ENCODE measurements at places on chromosomes 3 and 15.
A peak's percentile ranks its signal among the peaks of the same experiment; 100 is the strongest.

- DNase-seq = no peak
These were observed 26.0 kb upstream of the TRIM71 start for GRCh38 chr3:32791833-32792232.

GRCh38 chr3:127440384-127440783 lies 150.1 kb downstream of the TPRA1 start:
- no peak for DNase-seq

GRCh38 chr3:69189487-69189886 lies 67.1 kb upstream of the LMOD3 start:
- no peak for DNase-seq

DNA sequence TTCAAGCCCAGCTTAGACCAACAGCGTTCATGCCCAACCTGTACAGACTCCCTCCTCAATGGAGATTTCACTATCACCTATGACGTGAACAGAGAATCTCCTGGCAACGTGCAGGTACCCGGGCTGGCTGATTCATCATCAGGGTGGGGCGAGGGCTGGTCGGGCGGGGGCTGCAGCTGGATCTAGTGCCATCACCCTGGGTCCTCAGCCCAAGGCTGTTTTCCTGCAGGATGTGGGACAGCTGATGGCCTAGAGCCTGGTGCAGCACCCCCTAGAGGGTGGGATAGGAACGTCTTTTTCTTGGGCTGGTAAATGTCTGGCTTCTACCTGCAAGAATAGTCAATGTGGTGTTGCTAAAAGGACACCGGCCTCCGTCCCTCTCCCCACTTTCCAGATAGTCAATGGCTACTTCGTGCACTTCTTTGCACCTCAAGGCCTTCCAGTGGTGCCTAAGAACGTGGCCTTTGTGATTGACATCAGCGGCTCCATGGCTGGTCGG lies 4.4 kb downstream of the ITIH3 start:
- peak; percentile 31 for DNase-seq

- peak; percentile 13 for DNase-seq
These were observed 61.7 kb downstream of the TFDP2 start for GRCh38 chr3:142087676-142088075.

GRCh38 chr15:61047783-61048182 lies 181.3 kb downstream of the RORA start:
- DNase-seq = no peak

- peak; percentile 22 for DNase-seq
These were observed 490.3 kb downstream of the MECOM start for GRCh38 chr3:169173231-169173630.

DNA sequence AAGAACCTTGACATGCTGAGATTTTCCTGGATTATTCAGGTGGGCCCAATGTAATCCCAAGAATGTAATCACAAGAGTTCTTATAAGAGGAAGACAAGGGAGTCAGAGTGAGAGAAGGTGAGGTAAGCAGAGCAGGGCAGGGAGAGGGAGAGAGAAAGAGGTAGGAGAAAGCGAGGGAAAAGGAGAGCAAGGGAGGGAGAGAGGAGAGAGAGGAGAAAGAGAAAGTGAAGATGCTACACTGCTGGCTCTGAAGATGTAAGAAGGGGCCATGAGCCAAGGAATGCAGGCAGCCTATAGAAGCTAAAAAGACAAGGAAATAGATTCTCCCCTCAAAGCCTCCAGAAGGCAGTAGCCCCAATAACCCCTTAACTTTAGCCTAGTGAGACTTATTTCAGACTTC lies 28.7 kb upstream of the FAM98B start:
- DNase-seq = no peak

GRCh38 chr3:3302964-3303363 lies 123.5 kb upstream of the CRBN start:
- no peak for DNase-seq

- no peak for DNase-seq
These were observed 344.6 kb downstream of the GRM7 start for GRCh38 chr3:7205535-7205934.

DNA sequence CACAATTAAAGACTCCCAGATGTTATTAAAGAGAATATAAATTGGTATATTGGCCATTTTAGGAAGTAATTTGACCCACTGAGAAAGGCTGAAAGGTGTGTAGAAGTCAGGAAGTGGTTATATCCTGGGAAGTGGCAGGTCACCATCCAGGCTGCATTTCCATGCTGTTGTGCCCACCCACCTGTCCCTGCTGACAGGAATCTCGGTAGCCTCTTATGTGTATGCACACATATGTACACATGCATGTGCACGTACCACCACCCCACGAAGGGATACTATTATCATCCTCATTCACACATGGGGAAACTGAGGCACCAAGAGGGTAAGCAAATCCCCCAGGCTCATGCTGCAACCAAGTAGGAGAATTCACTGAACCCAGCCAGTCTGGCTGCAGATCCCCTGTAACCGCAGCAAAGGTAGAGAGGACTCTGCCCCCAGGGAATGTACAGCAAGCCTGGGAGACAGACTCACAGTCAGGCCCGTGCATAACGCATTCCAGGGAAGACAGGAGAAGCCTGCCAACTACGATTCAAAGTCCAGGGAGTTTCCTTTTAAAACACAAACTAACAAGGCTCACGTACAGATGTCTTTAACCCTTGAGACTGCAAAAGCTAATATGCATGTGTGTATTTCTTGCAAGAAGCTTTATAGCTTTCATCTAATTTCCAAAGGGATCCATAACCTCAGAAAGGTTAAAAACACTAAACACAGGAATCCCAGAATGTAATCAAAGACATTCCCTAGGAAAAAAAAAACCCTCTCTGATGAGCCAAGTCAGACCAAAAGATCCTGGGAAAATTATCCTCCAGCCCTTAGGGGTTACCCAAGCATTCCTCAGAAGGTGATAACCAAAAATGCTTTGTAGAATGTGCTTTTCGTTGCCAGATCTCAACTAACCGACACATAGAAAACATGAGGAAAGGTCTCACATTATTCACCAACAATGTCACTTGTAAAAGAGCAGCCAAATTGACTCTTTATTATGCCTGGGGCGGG lies 129.6 kb downstream of the ADAMTS17 start:
- DNase-seq = no peak

GRCh38 chr15:59354417-59355031 lies 18.1 kb downstream of the MYO1E start:
- DNase-seq = no peak

DNA sequence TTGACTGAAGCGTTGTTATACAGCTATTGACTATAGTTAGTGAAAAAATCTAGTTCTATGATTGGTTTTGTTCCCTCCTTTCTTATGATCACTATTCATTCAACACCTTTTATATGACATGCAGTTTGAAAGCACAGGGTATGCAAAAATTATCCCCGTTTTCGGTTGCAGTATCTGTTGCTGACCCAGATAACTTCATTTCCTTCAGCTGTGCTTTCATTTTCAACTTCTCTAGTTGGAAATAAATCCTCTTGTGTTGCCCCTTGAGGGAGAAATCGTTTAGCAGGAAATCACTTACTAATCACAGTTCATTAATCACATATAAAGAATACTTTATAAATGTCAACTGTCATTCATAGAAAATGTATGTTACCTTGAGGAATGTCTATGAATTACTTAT lies 55.1 kb downstream of the MBNL1 start:
- DNase-seq = no peak

- no peak for DNase-seq
These were observed 64.1 kb downstream of the VPS13C start for GRCh38 chr15:61996056-61996635.

- DNase-seq = no peak
These were observed 3.2 kb downstream of the EFCAB12 start for GRCh38 chr3:129425213-129425612.

DNA sequence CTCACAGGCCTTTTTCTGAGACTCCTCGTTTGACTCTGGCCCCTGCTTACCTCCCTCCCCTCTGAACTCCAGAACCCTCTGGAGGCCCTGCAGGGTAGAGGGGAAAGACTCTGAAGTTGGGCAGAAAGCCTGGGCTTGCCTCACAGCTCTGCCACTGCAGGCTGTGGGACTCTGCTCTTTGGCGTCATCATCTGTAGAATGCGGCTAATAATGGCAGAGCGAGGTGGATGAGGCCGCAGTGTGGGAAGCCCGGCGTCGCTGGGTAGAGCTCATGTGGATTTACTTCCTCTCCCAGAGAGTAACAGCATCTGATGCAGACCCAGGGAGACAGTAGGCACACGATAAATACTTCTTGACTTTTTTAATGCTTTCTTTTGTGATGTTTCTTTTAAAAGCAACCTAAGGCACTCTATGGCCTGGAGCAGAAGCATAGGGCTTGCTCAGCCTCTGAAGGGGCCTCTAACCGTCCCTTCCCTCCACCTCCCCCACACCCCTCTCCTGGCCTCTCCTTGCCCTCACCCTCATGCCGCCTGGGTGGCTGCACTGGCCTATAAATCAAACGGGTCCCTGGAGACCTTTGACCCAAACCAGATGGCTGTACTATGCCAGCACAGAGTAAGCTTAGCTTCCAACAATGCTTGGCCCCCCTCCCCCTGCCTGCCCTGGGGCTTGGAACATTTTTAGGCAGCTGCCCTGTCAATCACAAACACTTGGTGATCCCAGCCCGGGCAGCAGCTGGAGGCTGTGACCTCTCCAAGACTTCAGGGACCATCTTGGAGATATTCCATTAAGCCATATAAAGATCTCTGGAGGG lies 32.9 kb downstream of the SPSB4 start:
- no peak for DNase-seq

GRCh38 chr3:177521305-177521704 lies 324.0 kb upstream of the TBL1XR1 start:
- no peak for DNase-seq

Measured in HCT116 (cell line).